ENCODE measurements at places on chromosomes 5 and 9.

GRCh38 chr9:11868795-11869194, 824.4 kb upstream of the TYRP1 start:
- no peak for DNase-seq

DNA sequence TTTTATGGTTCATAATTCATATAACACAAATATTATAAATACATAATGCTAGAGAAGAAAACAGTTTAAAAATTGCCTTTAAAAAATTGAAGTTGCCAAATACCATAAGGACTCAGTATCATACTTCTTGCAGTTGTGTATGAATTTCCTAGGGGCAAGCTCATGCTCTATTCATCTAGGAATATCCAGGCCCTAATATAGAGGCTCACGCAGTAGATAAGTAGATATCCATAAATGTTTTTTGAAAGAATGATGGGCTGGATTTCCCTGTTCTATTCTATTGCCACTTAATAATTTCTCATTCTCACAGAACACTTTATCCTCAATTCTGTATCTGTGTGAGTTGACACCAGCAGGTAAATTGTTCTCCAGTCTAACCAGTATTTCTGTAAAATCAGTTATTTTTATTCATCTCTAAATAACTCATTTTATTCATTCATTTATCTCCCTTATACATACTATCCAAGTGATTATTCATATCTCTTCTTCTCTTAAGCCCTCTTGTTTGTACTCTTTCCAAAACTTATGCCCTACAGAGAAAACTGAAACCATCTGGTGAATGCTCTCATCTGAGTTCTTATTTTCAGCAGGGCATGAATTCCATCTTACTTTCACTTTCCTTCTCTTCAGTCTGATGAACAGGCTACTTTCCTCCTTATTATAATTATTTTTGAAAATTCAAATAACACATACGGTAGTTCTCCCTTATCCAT, 97.1 kb downstream of the SLC44A1 start:
- DNase-seq = no peak

- no peak for DNase-seq
Observed at GRCh38 chr9:132485393-132485792, 75.4 kb downstream of the CFAP77 start.

- DNase-seq = no peak
Observed at GRCh38 chr9:133477992-133478850, 678 bp downstream of the SLC2A6 start.

- no peak for DNase-seq
Observed at GRCh38 chr9:30504502-30504905, 1879.9 kb upstream of the ACO1 start.

GRCh38 chr5:181054871-181055459, 14.9 kb downstream of the BTNL9 start:
- no peak for DNase-seq

DNA sequence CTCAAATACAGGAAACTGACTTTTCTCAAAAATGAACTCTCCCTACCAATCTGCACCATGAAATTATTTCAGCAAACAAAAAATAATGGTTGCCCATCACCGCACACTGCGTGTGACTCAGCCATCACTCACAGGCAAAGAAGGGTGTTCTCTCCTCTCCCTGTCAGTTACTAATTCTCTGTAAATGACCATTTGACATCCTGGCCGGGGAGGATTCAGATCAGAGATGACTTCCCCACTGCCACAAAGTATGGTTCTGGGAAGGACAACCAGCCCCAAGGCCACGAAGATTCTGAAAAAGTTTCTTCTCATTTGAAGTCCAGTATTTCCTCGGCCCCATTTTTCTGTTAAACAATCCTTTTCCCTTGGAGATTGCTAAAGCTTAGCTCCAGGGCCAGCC, 199.4 kb downstream of the AUH start:
- no peak for DNase-seq

DNA sequence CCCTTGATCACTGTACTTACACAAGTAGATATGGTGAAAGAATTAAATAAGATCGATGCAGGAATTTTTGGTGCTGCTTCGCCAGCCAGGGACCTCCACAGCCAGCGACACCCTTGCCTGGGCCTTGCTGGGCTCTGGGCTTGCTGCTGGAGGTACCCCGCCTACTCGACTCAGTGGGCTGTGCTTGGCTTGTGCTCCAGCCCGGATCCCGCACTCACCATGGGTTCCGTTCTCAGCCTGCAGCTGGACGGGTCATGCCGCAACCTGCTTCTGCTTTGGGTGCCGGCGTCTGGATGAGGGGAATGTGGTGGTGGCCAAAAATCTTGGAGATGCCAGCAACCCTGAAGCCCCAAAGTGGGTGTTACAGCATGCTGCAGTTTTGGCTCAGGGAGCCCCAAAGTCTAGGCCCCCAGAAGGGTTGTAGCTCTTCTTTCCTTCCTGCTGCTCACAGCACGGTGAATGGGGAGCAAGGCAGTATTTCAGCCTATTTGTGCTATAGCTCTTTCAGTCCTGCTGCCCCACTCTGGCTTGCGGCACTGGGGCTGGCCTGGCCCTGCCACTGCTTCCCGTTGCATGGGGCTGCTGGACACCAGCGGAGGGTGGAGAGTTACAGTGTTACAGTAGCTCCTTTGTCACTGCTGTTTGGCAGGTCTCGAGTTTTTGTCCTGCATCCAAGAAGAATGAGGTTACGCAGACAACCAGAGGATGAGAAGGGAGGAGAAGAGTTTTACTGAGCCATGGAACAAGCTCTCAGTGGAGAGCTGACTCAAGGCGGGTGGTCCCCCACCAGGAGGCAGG, 48.0 kb downstream of the TARS1 start:
- no peak for DNase-seq

GRCh38 chr5:56071470-56071869, 76.7 kb upstream of the IL6ST start:
- DNase-seq = no peak

DNA sequence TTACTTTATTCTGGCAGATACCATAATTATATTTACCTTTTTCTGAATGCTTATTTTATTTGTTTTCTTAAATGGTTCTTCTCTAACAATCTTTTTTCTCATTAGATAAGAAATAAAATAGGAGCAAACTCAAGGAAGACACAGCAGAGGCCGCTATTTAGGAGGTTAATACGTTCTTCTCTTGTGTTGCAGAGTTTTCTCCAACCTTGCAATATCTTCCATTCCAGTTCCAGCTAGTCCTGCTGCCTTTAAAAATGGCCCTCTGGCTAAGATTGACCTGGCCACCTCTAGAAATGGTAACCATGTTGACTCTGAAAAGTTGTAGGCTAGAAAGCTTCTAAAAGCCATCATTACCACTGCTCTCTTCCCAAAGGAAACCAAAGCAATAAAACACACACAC, 718.8 kb downstream of the MAT2B start:
- no peak for DNase-seq

GRCh38 chr9:129761293-129761900, 8.6 kb upstream of the PTGES start:
- DNase-seq = no peak

DNA sequence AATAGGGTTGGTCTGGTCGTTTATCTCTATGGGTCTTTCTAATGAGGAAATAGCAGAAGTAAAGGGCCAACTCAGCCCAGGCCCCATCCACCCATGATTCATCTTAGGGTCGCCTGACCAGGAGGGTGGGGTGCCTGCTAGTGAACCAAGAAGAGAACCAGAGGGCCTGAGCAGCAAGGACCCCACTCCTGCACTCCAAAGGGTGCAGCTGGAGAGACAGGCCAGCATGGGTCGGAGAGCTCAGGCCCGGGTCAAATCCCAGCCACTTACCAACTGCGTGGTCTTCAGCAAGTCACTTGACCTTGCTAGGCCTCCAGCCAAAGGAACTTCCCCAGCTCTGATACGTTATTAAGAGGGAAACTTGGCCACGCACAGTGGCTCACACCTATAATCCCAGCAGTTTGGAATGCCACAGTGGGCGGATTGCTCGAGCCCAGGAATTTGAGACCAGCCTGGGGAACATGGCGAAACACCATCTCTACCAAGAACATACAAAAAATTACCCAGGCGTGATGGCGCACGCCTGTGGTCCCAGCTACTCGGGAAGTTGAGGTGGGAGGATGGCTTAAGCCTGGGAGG, 4.3 kb downstream of the BBLN start:
- DNase-seq = no peak

- no peak for DNase-seq
Observed at GRCh38 chr9:82234160-82234943, 245.8 kb downstream of the SPATA31D1 start.

GRCh38 chr5:172599204-172599567, 41.9 kb upstream of the NEURL1B start:
- no peak for DNase-seq

GRCh38 chr9:136584934-136585333, 39.1 kb upstream of the NOTCH1 start:
- DNase-seq = no peak

DNA sequence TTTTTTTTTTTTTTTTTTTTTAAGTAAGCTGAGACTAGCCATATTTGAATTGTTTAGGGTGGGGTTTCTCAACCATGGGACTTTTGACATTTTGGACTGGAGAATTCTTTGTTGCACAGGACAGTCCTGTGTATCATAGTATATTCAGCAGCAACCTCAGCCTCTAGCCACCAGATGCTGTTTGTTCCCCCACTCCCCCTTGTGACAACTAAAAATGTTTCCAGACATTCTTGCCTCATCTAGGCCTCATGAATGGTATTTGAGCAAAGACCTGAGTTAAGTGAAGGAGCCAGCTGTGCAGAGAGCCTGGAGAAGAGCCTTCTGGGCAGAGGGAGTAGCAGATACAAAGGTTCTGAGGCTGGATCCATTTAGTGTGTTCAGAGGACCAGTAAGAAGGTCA, 155.9 kb downstream of the SGCD start:
- DNase-seq = no peak

DNA sequence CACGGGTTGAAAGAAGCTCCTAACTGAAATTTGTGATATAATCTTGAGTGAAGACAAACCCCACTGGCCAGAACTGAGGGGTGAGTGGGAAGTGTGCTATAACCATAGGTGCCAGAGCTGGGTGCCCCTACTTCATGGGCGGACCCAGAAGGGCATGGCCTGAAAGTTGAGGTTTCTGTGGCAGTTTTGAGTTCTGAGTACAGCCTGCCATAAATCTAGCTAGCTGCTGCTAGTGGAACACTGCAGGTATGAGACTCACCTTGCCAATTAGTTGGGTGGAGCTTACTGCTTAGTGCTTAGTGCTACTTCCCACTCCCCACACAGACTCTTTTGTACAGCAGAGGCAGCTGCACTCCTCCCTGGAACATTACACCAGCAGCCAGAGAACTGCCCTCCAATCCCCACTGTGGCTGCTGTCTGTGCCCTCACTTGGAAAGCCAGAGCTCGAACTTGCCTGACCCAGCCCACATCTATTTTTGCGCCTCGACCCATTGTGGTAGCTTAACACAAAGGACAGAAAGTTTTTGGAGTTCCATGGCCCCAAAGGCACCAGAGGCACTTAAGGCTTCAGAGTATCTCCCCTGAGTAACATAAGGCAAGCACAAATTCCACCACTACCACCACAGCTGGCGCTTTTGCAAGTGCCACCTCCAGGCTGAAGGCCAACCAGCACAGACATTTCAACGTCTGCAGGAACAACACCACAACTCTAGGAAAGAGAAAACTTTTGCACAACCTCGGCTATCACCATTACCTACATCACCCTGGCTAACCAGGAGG, 27.1 kb upstream of the PTGER4 start:
- DNase-seq = no peak

DNA sequence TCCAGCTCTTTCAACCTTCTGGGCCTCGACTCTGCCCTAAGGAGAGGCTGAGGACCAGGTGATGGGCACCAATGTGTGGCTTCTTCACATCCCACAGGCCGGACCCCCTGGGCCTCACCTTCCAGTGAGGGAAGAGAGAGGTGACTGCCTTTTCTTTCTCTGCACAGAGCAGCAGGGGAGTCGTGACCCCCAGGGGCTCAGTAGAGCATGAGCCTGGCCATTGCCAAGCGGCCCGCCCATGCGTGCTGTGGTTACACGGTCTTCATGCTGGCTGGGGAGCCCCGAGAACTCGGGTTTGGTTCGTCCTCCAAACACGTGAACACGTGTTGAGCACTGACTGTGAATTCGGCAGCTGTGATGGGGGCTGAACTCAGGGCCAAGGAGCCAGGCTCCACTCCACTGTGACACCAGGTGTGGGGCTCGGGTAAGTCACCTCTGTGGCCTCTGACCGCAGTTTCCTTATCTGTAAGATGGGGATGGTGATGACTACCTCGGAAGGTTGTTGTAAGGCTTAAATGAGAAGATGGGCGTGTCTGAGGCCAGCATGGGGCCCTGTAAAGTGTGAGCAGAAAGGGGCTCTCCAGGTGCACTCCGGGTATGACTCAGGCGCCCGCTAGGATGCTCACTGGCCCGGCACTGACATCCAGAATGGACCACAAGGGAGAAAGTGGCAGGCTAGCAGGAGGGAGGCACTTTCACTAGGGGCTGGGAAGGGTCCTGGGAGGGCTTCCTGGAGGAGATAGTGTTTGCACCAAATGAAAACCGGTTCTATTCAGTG, 13.4 kb upstream of the GRHPR start:
- DNase-seq = peak; percentile 26

DNA sequence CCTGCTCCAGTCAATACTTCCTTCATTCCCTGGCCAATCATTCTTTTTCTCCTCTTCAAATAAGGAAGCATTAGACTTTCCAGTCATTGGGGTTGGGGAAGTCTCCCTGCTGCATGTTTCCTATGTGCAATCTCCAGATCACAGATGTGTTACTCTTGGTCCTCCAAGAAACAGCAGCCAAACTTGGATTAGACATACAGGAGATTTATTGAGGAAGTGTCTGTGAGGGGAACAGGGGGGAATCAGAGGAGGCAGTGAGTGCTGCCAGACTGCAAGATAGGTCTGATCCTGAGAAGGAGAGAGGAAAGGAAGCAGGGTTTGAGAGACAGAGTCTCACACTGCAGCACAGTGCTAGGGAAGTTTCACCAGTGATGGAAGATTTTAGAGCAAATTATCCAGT, 40.6 kb upstream of the SLIT3 start:
- DNase-seq = no peak

DNA sequence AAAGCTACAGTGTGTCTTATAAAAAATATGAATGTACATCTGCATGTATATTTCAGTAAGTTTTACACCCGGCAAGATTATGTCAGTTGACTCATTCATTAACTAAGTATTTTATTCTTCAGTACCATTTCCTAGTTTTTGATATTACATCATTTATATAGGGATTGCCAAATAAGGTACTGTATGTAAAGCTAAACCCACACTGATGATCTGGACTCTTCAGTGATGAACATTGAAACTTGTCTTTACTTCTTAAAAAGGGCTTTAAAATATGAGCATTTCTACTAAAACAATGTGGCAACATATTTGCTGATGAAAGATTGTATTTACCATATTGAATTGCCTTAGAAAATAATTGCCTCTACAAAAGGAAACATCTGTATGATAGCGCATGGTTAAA, 151.8 kb upstream of the TLX3 start:
- no peak for DNase-seq

- DNase-seq = no peak
Observed at GRCh38 chr9:136990242-136990911, 1.8 kb upstream of the PAXX start.

- DNase-seq = no peak
Observed at GRCh38 chr9:27485158-27485557, 38.9 kb upstream of the IFNK start.

GRCh38 chr9:76787677-76788076, 23.4 kb downstream of the PCA3 start:
- no peak for DNase-seq
